Ascending aorta (tissue), 2 donors: ENCODE measurements at places on chromosomes 4 and X. TPM values are rescaled to one million over a fixed set of nuclear protein-coding genes. Genes with fewer than 3 reads are reported as not detected.

- H3K27ac ChIP-seq = no peak overlapping the region
- DNase-seq = no peak
- H3K27me3 ChIP-seq = no peaks in the 10 kb centered on the region
- H3K4me3 ChIP-seq = no peak overlapping the region
- H3K36me3 ChIP-seq = no peaks in the 10 kb centered on the region
Measured at GRCh38 chrX:9337046-9337445, 127.8 kb upstream of the TBL1X start.

DNA sequence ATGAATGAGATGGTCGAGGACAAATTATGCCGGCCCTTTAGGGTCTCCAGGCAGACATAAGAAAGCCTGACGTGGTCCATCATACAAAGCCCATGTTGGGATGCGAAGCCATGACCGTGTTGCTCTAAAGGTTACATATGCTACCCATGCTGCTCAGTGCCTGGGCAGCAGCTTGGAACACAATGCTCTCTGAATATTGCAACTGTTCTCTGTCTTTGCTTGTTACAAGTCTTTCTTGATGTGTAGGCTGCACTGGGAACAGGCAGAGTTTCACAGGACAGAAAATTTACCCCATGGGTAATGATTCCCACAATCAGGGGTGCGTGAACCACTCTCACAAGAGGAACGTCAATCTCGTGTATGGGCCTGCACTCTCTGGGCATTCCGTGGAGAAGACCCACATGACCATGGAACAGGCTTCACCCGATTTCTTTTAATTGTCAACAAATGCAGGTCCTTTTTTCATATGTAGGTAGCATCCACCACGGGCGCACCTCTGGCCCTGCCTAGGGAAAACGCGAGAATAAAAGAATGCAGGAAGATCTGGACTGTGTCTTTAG is 66.3 kb downstream of the NBDY start:
- H3K4me3 ChIP-seq = no peak overlapping the region
- no peak for DNase-seq
- peaks cover 7% of the 10 kb centered on the region for H3K4me1 ChIP-seq
- H3K27ac ChIP-seq = no peak overlapping the region

- H3K27me3 ChIP-seq = no peaks in the 10 kb centered on the region
- H3K4me1 ChIP-seq = no peaks in the 10 kb centered on the region
- DNase-seq = no peak
Measured at GRCh38 chr4:89352541-89352940, 44.9 kb upstream of the GPRIN3 start.

GRCh38 chr4:38696697-38697096 is 32.7 kb downstream of the KLF3 start:
- DNase-seq = no peak
- peaks cover 5% of the 10 kb centered on the region for H3K4me1 ChIP-seq
- H3K27me3 ChIP-seq = no peaks in the 10 kb centered on the region
- no peak overlapping the region for H3K4me3 ChIP-seq
- peaks cover 52% of the 10 kb centered on the region for H3K36me3 ChIP-seq

GRCh38 chrX:39499996-39500395 is 597.8 kb downstream of the BCOR start:
- DNase-seq = no peak
- no peaks in the 10 kb centered on the region for H3K27me3 ChIP-seq
- no peaks in the 10 kb centered on the region for H3K36me3 ChIP-seq
- no peaks in the 10 kb centered on the region for H3K4me1 ChIP-seq

CAPN6 gene
- 1.5 TPM for total RNA-seq

DNA sequence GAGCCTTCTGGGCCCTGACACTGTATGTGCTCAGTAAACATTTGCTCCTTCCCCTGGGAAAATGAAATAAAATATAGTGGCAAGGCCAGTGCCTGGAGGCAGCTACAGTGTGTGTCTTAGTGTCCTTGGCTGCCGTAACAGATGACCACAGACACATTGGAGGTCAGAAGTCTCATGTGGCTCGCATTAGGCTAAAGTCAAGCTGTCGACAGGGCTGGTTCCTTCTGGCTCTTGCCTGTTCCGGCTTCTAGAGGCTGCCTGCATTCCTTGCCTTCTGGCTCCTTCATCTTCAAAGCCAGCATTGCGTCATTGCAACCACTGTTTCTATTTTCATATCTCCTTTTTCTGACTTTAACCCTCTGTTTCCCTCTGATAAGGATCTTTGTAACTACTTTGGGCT is 83.6 kb upstream of the STX18 start:
- H3K4me1 ChIP-seq = no peaks in the 10 kb centered on the region
- no peaks in the 10 kb centered on the region for H3K36me3 ChIP-seq
- H3K27ac ChIP-seq = no peak overlapping the region
- H3K4me3 ChIP-seq = no peak overlapping the region
- DNase-seq = no peak
- H3K27me3 ChIP-seq = no peaks in the 10 kb centered on the region

GRCh38 chrX:42246814-42247213 is 323.5 kb upstream of the CASK start:
- no peaks in the 10 kb centered on the region for H3K4me1 ChIP-seq
- no peak for DNase-seq
- H3K36me3 ChIP-seq = no peaks in the 10 kb centered on the region
- H3K27ac ChIP-seq = no peak overlapping the region

DNA sequence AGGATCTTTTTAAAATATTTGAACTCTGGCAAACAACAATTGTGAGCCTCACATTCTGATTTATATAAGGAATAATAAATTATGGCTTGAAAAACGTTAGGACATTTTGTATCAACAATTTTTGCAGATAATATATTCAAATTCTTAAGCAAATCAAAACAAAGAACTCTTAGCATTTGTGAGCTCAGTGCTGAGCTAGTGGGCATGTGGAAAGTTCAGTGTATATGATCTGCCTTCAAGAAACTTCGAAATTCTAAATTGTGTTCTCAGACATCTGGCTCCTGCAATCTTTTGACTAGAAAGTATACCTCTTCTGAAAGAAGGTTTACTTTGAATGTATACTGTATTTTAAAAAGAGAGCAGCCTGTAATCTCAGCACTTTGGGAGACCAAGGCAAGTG is 122.3 kb upstream of the NEIL3 start:
- H3K36me3 ChIP-seq = no peaks in the 10 kb centered on the region
- no peak for DNase-seq
- no peak overlapping the region for H3K4me3 ChIP-seq
- H3K27ac ChIP-seq = no peak overlapping the region
- no peaks in the 10 kb centered on the region for H3K4me1 ChIP-seq
- H3K27me3 ChIP-seq = no peaks in the 10 kb centered on the region
